Thoracic aorta endothelial cell (primary cell): ENCODE measurements at places on chromosomes 13 and 19. TPM values are rescaled to one million over a fixed set of nuclear protein-coding genes. Genes with fewer than 3 reads are reported as not detected.

Gene RPS16
- 132 and 183 TPM in 2 replicates for total RNA-seq

Gene KRTDAP
- not detected in 2 replicates for total RNA-seq

Gene NMRK2
- total RNA-seq: not detected in 2 replicates

Gene ZNF665
- total RNA-seq: 1.1 and 1.9 TPM in 2 replicates

Gene SULT2B1
- total RNA-seq: not detected in 2 replicates

Gene SHISA2
- 5.5 and 10.5 TPM in 2 replicates for total RNA-seq

Gene TMED1
- total RNA-seq: 27.1 and 27.6 TPM in 2 replicates

Gene CEACAM6
- not detected in 2 replicates for total RNA-seq

Gene TNFSF9
- total RNA-seq: 0.40 and 0.79 TPM in 2 replicates
